ENCODE measurements at places on chromosomes 3 and 15.

DNA sequence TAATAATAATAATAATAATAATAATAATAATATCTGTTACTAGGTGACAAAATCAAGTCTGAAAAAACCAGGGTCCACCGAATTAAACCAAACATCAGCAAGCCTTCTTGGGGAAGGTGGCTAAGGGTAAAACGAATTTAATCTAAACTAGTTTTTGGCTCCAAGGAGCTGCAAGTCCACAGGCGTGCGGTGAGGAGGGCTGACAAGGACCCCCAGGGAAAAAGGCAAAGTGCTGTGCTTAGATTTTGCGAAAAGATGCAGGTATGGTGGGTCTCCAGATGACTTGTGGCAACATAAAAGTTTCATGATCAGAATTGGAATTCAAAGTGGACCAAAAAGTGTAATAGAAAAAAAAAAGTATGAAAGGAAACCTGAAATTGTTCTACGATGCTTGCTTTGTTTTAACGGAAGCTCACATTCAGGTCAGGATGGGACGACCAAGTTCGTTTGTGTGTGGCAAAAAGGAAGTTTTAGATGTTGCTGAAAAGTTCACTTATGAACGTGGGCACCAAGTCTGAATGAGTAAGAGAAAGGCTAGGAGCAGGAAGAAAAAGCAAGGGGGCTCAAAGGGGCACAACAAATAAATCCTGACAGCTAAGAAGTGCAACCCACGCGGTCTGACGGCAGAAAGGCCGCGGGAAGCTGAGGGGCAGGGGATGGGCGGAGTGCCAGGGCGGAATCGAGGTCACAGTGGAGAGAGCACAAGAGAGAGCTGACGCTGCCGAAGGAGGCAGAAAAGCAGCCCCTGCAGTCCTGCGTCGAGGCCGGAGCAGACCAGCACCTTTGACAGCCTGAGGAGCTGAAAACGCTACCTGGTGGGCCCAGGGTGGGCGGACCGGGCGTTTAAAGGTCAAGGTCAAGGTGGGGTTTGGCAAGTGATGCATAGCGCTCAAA, 1.1 kb downstream of the WDR82 start:
- peak; percentile 48 for DNase-seq

- DNase-seq = peak; percentile 66
Observed at GRCh38 chr3:128983293-128984069, 10.4 kb downstream of the CFAP92 start.

DNA sequence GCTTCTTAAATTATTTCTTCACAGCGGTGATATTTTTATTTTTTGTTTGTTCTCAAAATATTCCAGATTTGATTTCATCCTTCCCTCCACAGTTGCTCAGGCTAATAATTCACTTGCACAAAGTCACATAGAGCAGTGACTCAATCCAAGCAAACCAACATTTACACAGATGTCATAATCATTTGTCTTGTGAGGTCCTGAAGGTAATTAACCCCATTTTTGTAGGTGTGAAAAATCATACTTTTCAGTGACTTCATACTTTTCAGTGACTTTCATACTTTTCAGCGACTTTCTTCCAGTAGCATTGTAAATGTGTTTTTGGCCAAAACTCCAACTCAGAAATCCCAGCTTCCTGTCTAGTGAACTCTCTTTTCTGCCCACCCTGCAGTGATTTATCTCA, 32.1 kb downstream of the CD200 start:
- DNase-seq = no peak

GRCh38 chr3:134503266-134503665, 17.4 kb downstream of the CEP63 start:
- DNase-seq = no peak

DNA sequence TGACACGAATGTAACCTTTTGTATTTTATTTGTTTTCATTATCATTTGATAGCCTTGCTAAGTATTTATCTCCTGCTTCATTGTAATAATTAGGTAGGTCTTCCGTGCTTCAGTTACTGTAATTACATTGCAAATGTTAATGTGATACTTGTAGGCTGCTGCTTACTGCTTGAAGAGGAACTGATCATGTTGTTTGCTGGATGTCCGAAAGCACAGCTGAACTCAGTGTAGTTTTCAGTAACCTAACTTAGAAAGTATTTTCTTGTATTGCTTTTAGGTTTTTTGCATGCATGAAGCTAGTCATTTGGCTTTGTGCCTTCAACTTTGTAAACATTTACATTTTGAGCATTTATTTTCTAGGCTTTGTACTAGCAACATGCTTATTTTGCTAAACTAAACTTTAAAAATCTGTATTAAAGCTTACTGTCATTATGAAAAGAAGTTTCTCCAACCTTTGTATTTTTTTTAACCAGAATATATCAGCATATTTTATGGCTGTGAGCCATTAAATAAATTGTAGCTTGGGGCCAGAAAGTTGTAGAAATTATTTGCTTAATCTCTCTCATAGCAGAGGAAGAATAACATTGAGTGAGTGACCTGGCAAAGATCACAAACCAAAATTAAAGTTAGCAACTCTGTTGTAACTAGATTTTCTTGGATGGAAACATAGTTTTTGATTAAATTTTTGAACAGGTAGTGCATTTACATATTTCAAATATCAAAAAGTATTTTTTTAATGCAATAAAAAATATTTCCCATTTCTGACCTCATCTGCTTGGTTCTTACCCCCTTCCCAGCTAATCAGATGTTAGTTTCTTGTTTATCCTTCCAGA, 30.7 kb downstream of the SACM1L start:
- peak; percentile 37 for DNase-seq

DNA sequence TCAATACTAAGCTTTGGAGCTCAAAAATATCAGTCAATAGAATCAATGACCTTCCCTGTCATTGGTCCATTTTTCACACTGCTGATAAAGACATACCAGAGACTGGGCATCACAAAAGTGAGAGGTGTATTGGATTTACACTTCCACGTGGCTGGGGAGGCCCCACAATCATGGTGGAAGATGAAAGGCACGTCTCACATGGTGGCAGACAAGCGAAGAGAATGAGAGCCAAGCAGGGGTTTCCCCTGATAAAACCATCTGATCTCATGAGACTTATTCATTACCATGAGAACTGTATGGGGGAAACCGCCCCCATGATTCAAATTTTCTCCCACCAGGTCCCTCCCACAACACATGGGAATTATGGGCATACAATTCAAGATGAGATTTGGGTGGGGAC, 81.9 kb downstream of the ANXA2 start:
- no peak for DNase-seq

- peak; percentile 29 for DNase-seq
Observed at GRCh38 chr3:6825524-6825923, 35.4 kb upstream of the GRM7 start.

- peak; percentile 38 for DNase-seq
Observed at GRCh38 chr15:59532770-59533379, 78.7 kb upstream of the GCNT3 start.

Measured in NCI-H1417 (cell line).